ENCODE measurements at places on chromosomes 13 and 19.

DNA sequence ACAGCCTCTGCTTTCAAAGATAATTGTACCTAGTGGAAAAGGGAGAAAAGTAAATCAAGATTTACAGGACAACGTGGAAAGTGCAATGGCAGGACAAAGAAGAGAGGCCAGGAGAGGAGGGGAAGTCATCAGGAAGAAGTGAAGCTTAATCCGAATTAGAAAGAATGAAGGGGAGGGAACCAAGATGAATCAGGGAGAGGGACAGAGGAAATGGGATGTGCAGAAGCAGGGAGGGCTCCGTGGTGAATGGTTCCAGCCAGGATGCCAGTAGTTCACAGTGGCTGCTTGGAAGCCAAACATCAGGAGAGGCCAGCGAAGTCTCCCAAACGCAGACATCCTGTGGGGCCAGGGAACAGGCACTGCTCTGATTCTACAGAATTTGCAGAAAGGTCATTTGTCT is 144.4 kb downstream of the LIG4 start:
- no peak for DNase-seq

DNA sequence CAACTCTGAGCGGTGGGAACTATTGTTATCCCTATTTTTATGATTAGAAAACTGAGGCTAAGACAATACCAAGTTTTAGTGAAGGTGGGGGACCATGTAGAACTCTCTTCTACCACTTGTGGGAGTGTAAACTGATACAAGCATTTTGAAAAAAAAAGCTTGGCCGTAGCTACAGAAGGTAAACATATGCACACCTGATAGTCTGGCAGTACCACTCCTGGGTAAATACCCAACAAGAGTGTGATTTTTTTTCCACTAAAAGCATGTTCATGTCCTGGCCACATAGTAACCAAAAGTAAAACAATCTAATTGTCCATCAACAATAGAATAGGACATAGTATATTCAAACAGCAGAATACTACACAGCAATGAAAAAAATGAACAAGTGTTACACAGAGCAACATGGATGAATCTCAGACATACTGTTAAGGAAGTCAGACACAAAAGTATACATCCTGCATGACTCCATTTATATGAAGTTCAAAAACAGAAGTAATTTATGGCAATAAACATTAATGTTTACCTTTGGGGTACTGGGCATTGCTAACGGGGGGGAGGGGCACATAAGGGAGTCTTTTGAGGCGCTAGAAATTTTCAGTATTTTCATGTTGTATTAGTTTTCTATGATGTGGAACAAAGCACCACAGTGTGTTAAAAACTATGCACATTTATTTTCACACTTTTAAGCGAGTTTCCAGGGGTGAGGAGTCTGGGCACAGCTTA is 6.4 kb upstream of the SPATA13 start:
- no peak for DNase-seq

DNA sequence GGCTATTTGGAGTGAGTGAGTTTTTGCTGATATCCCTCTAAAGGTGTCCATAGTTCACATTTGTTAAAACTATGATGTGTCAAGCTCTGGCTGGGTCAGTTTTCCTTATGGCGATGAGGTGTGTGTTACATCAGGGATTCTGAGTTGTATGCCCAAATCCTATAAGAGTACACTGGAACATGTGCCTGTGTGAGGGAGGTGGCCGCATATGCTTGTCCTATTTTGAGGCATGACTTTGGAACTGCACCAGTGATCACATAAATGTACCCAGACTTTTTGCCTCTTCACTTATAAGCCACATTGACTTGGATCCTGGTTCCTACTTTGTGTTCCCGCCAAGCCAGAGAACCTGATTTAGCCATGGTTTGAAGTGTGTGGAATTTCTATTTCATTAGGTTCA is 140.3 kb upstream of the RXFP2 start:
- no peak for DNase-seq

- DNase-seq: peak; percentile 64
Observed at GRCh38 chr19:1265615-1266128, 3.5 kb upstream of the CIRBP start.

DNA sequence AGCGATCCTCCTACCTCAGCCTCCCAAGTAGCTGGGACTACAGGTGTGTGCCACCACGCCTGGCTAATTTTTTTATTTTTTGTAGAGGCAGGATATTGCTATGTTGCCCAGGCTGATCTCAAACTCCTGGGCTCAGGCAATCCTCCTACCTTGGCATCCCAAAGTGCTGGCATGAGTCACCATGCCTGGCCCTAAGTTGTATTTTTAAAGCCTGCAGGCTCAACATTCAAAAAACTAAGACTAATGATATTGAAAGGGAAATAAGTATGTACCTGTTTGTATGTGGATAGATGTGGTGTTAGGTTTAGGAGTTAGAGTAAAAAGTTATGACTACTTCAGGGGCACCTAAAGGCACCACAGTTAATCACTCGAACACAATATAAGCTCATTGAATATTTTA is 5.4 kb upstream of the IPO5 start:
- DNase-seq: no peak

GRCh38 chr19:4911786-4912672 is 2.7 kb downstream of the UHRF1 start:
- DNase-seq: peak; percentile 64

- DNase-seq: no peak
Observed at GRCh38 chr13:113538689-113539058, 45.9 kb upstream of the TFDP1 start.

DNA sequence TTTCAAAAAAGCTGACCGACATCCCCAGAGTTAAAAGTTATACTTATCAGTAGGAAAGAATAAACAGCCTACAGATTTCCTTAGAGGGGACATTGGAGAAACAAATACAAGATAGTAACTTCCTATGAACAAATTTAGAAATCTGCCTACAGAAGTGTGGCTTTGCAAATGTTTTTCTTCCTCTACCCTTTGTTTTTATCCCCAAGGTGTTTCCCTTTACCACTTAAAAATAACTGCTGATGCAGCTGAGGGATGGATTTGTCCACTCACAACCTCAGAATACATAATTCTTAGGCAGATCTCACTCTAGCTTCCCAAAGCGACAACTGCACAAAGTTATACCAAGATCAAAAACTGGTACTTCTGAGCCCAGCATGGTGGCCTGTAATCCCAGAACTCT is 20.9 kb downstream of the MED4 start:
- DNase-seq: no peak

DNA sequence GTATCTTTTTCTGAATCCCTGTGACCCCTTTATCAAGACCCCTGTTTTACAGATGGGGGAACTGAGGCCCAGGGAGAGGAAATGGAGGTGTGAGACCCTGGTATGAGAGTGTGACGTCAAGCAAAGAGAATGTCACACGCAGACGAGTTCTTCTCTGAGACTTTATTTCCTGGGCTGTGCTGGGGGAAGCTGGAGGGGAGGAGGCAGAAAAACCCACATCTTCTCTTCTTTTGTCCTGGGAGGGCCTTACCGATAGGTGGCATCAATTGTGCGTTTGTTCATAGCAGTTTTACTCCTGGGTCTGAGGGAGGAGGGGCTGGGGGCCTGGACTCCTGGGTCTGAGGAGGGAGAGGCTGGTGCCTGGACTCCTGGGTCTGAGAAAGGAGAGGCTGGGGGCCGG is 4.9 kb upstream of the KLK15 start:
- DNase-seq: no peak

DNA sequence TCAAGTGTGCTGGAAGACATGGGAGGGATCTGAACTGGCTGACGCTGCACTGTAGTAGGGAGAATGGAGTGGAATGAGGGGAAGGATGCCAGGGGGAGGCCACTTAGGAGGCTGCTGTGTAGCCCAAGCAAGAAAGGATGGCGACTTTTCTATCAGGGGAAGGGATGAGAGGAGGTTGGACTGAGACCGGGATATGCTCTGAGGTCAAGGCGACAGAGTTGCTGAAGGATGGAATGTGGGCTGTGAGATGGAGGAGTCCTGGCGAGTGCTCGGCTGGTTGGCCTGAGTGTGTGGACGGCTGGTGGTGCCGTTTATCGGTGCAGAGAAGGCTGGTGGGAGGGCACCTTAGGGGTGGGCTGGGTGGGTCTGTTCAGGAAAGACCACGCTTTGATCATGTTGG is 45.7 kb downstream of the IRS2 start:
- no peak for DNase-seq

DNA sequence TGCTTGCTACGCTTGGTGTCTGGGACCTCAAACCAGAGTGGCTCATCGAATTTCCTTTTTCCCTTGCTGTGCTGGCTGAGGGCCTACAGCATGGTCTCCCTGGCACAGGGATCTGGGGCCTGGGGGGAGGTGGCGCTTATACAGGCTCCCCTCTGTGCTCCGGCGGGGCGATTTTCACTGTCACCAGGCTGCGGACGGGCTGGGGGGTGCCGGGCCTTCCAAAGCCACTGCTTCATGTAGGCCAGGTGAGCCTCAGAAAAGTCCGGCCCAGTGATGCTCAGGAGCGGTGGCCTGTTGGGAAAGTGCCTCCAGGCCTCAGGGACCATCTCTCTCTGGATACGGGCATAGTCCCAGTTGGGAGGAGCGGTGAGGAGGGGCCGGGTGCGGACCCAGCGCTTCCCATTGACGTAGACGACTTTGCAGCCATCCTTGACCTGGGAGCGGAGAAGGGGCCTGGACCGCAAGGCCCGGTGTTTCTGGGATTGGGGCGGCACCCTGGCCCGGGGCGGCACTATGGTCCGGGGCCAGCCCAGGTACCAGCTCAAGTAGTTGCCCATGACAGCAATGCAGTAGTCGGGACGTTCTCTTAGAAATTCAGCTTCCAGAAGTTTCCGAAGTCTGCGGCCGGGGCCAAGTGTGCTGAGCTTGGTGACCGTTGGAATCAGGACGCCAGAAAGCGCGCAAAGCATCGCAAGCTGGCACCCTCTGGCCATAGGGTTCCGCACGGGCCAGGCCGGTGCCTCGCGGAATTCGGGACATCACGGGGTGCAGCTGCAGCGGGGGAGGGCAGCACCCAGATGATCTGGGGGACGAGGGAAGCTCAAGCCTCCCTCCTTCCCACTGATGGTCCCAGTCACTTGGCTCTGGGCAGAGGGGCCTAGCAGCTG is 255.9 kb downstream of the SLC7A1 start:
- no peak for DNase-seq

DNA sequence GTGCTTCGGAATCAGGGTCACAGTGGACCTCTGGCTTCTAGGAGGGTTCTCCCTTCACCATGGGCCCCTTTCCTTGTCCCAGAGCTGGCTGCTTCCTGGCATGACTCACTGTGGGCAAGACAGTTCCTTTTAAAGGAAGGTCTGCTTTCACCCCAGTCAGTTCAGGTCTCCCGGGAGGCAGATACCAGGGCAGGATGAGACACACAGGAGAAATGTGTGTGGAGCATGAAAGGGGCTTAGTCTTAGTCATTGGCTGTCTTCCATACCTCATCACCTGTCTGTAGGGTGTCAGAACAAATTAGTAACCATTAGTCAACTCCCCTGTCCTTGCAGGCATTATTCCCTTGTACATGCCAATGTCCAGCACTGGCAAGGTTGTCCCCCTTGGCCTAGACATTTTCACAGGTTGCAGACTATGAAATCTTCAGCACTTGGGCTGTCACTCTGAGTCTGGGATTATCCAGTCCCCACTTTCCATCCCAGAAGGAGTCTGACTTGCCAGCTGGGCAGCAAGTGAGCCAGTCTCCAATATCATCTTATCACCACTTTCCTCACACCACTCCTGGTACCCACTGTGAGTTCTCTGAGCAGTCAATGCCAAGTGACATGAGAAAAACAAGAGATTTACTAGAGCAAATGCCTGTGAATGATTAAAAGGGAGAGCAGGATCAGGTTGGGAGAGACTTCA is 76.8 kb upstream of the MEDAG start:
- no peak for DNase-seq
